ENCODE measurements at places on chromosomes 1 and 21.

- DNase-seq: no peak
These were observed 43.2 kb downstream of the MRPS6 start for GRCh38 chr21:34116569-34116968.

DNA sequence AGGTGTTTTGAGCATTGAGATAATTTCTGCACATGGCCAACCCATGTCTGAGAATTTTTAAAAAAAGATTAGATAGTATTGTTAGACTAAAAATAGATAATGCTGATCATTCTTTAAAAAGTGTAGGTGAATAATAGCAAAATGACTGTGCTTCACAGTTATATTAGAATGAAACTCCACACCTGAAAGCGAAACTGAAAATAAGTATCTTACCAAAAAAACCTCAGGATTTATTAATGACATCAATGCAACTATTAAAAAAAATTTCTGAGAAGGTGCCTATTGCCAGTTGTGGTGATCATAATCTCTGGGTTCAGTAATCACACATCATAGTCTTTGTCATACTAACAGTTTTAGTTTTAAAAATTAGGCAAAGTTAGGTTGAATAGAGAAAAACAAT is 36.5 kb downstream of the PLA2G4A start:
- no peak for DNase-seq

- DNase-seq: no peak
These were observed 46.9 kb upstream of the SMYD2 start for GRCh38 chr1:214233856-214234634.

GRCh38 chr1:6473974-6474814 is 8.2 kb upstream of the TNFRSF25 start:
- DNase-seq: no peak

- no peak for DNase-seq
These were observed 164.7 kb downstream of the GALNT2 start for GRCh38 chr1:230231774-230232145.

- DNase-seq: peak; percentile 39
These were observed 668.2 kb downstream of the KIF26B start for GRCh38 chr1:245822996-245823395.

DNA sequence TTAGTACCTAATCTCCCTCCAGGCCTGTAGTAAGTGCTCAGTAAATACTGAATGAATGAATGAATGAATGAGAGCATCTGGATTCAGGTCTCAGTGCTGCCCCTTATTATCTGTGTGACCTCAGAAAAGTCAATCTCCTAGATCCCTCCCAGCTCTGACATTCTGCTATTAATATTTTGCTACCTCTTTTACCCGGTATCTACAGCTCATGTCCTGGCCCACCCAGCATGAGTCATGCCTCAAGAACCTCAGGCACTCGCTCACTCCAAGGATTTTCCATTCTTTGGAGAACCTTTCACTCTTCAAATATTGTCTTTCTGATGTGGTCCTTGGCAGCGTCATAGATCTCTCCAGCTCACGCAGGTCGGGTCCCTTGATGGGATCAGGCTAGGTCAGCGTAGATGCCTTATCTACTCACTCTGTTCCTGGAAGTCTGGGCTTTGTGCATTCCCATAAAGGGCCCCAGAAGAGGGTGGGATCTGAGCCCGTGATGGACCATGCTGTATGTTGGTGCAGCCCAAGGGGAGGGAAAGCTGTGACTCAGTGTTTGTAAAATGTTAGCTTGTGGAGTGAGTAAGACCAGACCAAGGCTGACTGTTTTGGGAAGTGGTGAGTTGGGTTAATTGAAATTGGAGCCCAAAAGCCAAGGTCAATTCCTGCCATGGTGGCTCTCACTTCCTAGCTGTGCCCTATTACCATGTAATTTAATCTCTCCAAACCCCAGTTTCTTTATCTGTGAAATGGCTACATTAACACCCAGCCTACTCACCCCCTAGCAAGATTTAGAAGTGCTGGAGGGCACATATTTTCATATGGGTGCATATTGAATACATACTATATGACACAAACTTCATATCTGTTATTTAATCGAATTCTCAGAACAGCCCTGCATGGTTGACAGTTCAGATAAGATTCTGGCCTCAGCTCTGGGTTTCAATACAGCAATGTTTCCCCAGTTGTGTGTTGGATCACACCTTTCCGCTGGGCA is 214.1 kb upstream of the USP24 start:
- DNase-seq: peak; percentile 99

GRCh38 chr1:202105571-202106339 is 17.0 kb upstream of the GPR37L1 start:
- DNase-seq: no peak

GRCh38 chr1:33826711-33827110 is 37.2 kb upstream of the HMGB4 start:
- no peak for DNase-seq

DNA sequence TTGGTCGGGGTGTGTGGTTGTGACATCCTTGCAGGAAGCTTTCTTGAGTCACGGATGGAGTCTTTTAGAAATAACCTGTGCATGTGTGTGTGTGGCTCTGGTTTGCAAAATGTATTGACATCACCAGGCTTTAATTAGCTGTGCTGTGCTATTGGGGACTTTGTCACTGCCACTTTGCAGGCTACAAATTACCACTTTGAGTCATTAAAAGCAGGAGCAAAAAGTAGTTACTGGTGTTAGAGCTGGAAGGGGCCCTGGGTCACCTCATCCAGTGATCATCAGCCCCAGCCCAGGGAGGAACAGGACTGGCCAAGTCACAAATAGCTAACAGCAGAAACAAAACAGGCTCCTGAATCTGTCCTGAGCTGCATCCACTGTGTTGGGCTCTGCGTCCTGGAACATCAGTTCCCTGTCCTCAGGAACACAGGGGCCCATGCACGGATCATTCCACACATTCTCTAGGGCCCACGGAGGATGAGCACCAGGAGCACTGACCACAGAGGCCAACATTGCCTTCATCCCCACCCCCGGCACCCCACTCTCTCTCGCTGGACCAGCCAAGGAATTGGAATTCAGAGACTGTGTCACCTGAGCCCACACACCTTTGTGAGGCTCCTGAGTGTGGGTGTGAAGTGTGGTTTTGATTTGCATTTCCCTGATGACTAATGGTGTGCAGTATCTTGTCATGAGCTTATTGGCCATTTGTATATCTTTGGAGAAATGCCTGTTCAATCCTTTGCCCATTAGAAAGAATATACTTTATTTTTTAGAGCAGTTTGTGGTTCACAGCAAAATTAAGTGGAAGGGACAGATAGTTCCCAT is 280.1 kb upstream of the C1orf174 start:
- no peak for DNase-seq

DNA sequence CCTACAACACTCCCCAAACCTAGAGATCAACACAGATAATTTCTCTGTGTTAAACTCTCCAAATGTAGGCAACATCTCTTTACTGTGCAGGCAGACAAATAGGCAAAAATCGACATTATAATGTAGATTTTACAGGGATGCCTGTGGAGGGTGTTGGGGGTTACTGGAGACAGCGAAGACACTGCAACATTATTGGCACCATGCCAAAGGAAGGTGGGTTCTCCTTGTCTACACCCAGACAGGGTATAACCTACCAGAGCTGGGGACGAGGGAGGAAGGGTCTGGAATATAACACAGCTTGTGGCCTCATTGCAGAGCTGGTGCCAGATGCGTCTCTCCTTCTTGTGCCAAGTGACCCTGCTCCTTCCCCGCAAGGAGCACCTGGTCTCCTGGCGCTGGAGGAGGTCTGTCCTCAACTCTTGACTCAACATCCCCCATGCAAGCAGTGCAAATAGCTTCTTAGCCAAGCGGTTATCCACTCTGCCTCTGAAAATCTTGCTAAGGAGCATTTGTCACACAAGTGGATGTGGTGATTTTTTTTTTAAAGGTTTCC is 404.0 kb downstream of the PRDM2 start:
- no peak for DNase-seq

DNA sequence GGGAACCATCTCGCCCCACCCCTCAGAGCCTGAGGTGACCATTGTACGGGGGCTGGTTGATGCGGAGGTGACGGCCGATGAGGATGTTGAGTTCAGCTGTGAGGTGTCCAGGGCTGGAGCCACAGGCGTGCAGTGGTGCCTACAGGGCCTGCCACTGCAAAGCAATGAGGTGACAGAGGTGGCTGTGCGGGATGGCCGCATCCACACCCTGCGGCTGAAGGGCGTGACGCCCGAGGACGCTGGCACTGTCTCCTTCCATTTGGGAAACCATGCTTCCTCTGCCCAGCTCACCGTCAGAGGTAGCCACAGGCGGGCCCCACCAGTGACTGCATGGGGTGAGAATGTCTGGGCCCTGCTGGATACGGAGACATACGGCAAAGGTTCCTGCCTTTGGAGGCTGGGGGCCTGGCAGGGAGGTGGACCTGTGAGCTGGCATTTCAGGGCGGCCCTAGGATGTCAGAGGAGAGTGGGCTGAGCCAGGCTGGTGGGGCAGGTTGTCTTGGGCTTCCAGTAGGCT is 98.5 kb downstream of the TRIM11 start:
- no peak for DNase-seq

DNA sequence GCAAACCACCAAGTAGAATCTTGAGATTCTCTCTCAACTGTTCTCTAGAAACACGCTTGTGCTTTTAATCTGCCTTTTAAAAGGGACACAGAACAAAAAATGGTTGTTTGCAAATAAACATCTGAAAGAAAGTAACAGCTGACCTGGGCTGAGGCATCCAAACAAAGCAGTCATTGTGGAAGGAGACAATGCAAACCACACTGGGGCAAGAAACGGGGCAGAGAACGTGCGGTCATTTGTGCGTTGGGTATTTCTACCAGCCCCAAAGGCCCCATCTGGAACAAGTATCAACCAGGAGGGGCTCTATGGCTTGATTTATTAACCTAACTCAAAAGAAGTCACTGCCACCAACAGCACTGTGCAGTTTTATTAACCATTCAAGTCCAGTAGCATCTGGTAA is 6.0 kb downstream of the STMN1 start:
- DNase-seq: no peak

- no peak for DNase-seq
These were observed 22.4 kb upstream of the EPS15 start for GRCh38 chr1:51541313-51542050.

- DNase-seq: no peak
These were observed 46.4 kb downstream of the VPS13D start for GRCh38 chr1:12276225-12276624.

- DNase-seq: no peak
These were observed 19.0 kb upstream of the MPC2 start for GRCh38 chr1:167955915-167956314.

DNA sequence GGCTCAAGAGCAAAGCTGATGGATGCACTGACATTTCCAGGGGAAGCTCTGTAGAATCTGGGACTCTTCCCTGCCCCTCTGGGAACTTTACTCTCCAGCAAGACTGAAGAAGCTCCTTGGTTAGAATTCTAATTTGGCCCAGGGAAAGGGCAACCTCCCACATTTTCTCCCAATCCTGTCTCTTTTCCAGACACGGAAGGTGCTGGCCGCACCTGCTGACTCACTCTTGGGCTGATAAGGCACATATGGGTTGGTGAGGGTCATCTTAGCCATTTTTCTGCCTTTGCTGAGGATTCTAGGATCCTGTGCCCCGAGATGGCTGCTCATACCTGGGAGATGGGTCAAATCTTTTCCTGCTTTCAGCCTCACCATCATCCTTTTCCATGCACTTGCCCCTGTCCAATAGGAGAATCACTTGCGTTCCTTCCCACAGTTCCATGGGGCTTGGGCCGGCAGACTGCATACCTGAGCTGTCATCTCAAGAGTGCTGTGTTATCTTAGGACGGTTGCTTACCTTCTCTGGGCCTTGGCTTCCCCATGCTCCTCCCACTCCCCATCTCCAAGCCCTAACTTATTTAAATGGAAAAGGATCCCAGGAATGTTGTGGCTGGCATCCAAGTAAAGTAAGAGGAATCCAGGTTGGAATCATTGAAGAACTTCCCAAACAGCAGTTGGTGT is 1.3 kb downstream of the TINAGL1 start:
- DNase-seq: no peak

DNA sequence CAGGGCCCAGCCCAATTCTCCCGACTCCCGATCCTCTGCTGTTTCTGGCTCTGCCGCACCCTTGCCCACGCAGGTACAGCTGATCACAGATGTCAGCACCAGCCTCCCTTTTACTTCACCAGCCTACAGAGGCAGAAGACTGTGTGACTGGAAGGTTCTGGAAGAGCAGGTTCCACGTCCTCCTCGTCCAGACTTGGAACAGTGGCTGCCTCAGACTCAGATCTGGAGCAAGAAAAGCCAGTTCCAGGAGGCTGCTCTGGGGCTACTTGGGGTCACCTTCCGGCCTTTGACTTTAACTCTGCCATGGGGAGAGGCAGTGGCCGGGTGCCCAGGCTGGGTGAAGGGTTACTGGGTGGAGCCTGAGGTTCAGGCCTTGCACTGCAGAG is 16.1 kb upstream of the KLHDC7A start:
- no peak for DNase-seq

DNA sequence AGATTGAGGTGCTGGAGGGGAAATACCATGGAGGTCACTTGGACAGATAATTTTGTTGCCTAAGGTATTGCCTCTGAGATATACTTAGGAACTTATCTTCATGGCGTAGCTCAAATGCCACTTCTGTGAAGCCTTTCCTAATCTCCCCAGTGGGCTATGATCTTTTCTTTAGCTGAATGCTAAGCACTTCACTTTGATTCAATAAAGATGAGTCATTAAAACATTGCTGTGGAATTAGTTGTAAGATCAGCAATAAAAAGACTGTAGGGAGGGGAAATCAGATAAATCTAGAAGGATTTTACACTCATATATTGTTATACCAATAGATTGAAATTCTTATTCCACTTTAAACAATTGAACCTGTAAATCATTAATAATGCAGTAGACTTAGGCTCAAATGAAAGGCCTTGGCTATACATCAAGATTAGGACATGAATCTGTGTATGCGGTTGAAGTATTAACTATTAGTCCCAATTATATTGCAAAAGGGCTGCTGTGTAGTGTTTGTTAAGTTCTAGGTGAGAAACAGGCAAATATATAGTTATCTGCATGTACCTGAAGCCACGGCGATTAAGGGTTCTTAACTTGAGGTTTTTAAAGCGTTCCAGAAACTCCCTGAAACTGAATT is 19.2 kb upstream of the MAGOH start:
- DNase-seq: no peak

- no peak for DNase-seq
These were observed 14.4 kb downstream of the FRRS1 start for GRCh38 chr1:99751877-99752504.

GRCh38 chr1:201049248-201049831 is 25.8 kb upstream of the KIF21B start:
- no peak for DNase-seq

- no peak for DNase-seq
These were observed 78.0 kb downstream of the USP1 start for GRCh38 chr1:62514746-62515423.

DNA sequence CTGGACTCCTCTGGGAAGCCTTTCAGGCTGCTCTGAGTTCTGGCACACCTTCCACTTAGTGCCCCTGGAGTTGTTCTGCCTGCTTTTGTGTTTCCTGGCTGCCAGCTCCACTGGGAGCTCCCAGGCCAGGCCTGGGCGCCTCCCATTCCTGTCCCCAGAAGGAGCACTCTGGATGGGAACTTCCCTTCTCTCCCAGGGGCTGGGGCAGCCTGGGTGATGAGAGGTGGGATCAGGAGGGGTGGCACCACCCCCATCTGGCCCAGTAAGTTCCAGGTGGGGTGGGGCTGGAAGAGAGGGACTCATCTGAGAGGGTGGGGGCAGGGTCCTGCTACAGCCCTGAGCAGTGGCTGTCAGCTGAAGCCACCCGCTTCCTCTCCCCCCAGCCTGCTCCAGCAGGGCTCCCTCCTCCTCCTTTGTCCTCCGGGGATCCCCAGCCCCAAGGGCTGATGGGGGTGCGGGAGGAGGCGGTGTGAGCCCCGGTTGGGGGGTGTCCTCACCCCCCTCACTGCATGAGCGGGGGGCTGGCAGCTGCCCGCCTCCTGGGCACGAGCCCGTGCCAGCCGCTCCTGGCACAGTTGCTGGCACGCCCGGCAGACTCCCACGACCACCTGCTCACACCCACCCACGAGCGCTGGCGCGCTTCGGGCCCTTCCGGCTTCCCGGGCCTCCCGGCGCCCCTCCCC is 4.7 kb downstream of the FOXO6 start:
- no peak for DNase-seq

Measured in amniotic stem cell (primary cell).